ENCODE measurements at places on chromosomes 1 and 21. TPM values are rescaled to one million over a fixed set of nuclear protein-coding genes. Genes with fewer than 3 reads are reported as not detected.
A peak's percentile ranks its signal among the peaks of the same experiment; 100 is the strongest.

DNA sequence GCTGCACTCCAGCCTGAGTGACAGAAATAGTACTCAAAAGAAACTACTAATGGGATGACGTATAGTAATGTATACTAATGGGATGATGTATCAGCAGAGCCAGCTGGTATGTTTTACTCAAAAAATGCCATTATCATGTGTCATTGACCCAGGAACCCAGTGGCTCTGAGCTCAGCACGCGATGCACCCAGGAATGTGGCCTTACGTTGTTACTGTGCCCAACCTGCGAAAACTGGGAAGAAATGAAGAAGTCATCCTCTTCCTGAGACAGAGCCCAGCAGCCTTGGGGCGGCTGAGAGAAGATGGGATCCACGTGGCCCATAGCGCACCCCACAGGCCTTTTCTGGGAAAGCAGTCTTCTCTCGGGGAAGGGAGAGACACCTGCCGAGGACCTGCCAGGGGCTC lies 8.8 kb downstream of the UBE2J2 start:
- peaks cover 16% of the 10 kb centered on the region for H3K4me1 ChIP-seq
- H3K27ac ChIP-seq: no peak overlapping the region
- H3K27me3 ChIP-seq: peaks cover 4% of the 10 kb centered on the region
- peak; percentile 53 for DNase-seq
- H3K36me3 ChIP-seq: no peaks in the 10 kb centered on the region

- H3K4me1 ChIP-seq: peaks cover 8% of the 10 kb centered on the region
- peak within 1 kb of the TSS; percentile 6 for H3K27ac ChIP-seq
- H3K27me3 ChIP-seq: peaks cover 11% of the 10 kb centered on the region
- peak within 1 kb of the TSS; percentile 82 for H3K4me3 ChIP-seq
- H3K36me3 ChIP-seq: no peaks in the 10 kb centered on the region
- DNase-seq: peak; percentile 28
These were observed at the start of gene SHISA4 for GRCh38 chr1:201888282-201889089. SHISA4 (plus strand) TSS chr1:201888898; CDS start chr1:201888995, 97 bp downstream.

DNA sequence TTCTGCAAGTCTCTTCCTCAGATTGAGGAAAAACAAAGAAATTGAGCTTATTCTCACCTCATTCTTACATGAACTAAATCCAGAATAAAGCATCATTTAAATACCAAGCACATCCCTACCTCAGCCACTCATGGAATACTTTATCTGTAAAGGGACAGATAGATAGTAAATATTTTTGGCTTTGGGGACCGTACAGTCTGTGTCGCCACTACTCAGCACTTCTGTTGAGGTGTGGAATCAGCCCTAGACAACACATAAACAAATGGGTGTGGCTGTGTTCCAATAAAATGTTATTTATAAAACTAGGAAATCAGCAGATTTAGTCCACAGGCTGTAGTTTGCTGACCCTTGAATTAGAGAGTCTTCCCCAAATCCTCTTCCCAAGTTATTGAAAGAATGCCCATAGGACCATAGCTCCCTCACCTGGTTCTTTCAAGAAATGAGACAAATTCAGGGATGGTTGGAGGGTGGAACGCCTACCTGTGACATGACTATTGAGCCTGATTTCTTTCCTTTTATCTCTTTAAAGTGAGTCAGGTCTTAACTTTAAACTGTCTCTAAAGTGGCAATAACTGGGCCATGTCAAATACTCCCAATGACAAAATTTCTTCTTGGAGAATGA lies 878.5 kb downstream of the USP25 start:
- no peaks in the 10 kb centered on the region for H3K36me3 ChIP-seq
- no peak overlapping the region for H3K27ac ChIP-seq
- H3K4me1 ChIP-seq: no peaks in the 10 kb centered on the region

Gene PTGER3
- 0.29 TPM for total RNA-seq

DNA sequence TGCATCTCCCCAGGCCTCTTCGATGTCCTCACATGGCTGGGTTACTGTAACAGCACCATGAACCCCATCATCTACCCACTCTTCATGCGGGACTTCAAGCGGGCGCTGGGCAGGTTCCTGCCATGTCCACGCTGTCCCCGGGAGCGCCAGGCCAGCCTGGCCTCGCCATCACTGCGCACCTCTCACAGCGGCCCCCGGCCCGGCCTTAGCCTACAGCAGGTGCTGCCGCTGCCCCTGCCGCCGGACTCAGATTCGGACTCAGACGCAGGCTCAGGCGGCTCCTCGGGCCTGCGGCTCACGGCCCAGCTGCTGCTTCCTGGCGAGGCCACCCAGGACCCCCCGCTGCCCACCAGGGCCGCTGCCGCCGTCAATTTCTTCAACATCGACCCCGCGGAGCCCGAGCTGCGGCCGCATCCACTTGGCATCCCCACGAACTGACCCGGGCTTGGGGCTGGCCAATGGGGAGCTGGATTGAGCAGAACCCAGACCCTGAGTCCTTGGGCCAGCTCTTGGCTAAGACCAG lies 14.3 kb downstream of the HTR6 start:
- H3K4me3 ChIP-seq: no peak overlapping the region
- H3K4me1 ChIP-seq: no peaks in the 10 kb centered on the region
- no peak overlapping the region for H3K27ac ChIP-seq
- no peaks in the 10 kb centered on the region for H3K36me3 ChIP-seq
- no peak for DNase-seq
- peaks cover 2% of the 10 kb centered on the region for H3K27me3 ChIP-seq

GRCh38 chr21:28127175-28127785 lies 865.4 kb downstream of the LTN1 start:
- no peak overlapping the region for H3K27ac ChIP-seq
- no peaks in the 10 kb centered on the region for H3K4me1 ChIP-seq
- H3K27me3 ChIP-seq: no peaks in the 10 kb centered on the region
- H3K36me3 ChIP-seq: no peaks in the 10 kb centered on the region
- H3K4me3 ChIP-seq: no peak overlapping the region

- H3K4me1 ChIP-seq: peaks cover 21% of the 10 kb centered on the region
- DNase-seq: no peak
- H3K27ac ChIP-seq: no peak overlapping the region
- peaks cover 4% of the 10 kb centered on the region for H3K36me3 ChIP-seq
- peaks cover 42% of the 10 kb centered on the region for H3K27me3 ChIP-seq
These were observed 7.6 kb downstream of the BARHL2 start for GRCh38 chr1:90709535-90709934.

DNA sequence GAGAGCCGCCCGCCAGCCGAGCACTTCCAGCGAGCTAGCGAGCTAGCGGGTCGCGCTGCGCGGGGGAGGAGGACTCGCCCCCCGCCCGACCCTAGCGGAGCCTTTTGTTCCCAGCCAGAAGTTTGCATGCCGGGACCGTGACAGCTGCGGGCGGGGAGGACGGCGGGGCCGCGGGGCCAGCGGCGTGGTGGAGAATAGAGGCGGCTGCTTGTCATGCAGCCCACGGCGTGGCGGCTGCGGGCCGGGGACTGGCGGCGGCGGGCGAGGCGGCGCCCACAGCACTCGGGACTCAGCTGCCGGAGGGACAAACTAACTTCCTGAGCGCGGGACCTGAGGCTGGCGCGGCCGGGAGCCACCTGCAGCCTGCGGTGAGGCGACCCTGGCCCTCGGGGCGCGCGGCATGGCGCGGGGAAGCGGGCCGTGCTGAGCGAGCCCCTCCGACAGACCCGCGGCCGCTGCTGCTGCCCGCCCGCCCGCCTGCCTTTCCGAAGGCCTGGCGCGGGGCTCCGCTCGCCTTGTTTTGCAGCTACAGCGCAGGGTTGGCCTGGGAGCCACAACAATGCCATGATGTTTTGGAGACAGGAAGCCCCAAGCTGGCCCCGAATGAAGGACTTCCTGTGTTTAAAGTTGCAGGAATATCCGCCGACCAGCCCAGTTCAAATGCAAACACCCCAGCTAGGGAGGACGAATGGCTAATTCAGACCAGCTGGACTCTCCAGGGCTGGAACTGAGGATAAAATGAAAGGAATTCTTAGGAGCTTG lies 82.2 kb upstream of the BMP8A start:
- H3K4me1 ChIP-seq: peaks cover 37% of the 10 kb centered on the region
- H3K27ac ChIP-seq: peak overlapping the region; percentile 59
- DNase-seq: peak; percentile 59
- no peaks in the 10 kb centered on the region for H3K36me3 ChIP-seq

GRCh38 chr1:5658340-5659316 lies 333.6 kb downstream of the NPHP4 start:
- no peaks in the 10 kb centered on the region for H3K27me3 ChIP-seq
- no peak overlapping the region for H3K4me3 ChIP-seq
- H3K4me1 ChIP-seq: no peaks in the 10 kb centered on the region

Gene NDUFS2
- total RNA-seq: 112 TPM

Gene CYP4A22
- total RNA-seq: 0.17 TPM

- peaks cover 16% of the 10 kb centered on the region for H3K4me1 ChIP-seq
- no peaks in the 10 kb centered on the region for H3K36me3 ChIP-seq
- H3K4me3 ChIP-seq: peak overlapping the region; percentile 55
- peaks cover 2% of the 10 kb centered on the region for H3K27me3 ChIP-seq
These were observed 550 bp downstream of the ARHGEF16 start for GRCh38 chr1:3454811-3455618.

Gene DMRTA2
- total RNA-seq: 0.42 TPM

Gene PEF1
- total RNA-seq: 38.9 TPM

DNA sequence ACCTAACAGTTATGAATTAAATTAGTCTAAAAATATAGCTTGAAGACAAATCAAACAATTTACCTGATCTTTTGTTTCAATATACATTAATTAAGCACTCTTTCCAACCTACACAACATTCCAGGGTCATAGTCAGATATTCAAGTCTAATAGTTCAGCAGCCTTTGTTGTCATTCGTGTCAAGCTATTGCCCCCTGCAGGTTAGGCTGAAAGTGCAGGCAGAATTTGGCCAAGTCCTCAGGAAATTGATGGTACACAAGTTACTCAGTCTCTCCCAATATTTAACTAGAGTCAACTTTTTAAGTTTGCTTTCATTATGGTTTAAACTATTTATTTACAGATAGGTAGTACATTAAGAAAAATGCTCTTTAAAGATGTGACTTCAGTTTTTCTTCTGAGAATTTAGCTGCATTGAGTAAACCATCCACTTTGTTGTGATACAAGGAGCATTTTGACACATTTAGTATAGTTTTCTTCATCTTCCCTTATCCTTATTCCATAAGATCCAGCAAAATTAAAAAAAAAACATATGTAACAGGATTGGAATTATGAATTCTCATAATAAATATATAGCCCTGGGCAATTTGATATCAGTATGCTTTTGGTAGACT lies 130.3 kb upstream of the DPYD start:
- H3K27me3 ChIP-seq: peaks cover 23% of the 10 kb centered on the region
- H3K4me3 ChIP-seq: peak overlapping the region; percentile 58
- H3K36me3 ChIP-seq: peaks cover 12% of the 10 kb centered on the region
- H3K27ac ChIP-seq: peak overlapping the region; percentile 60
- H3K4me1 ChIP-seq: peaks cover 24% of the 10 kb centered on the region
- peak; percentile 85 for DNase-seq

Gene DRAXIN
- total RNA-seq: 111 TPM

GRCh38 chr1:29290414-29290985 lies 54.2 kb downstream of the PTPRU start:
- H3K36me3 ChIP-seq: no peaks in the 10 kb centered on the region
- no peak overlapping the region for H3K4me3 ChIP-seq
- no peaks in the 10 kb centered on the region for H3K4me1 ChIP-seq

Gene SLC6A17
- total RNA-seq: 6.4 TPM

DNA sequence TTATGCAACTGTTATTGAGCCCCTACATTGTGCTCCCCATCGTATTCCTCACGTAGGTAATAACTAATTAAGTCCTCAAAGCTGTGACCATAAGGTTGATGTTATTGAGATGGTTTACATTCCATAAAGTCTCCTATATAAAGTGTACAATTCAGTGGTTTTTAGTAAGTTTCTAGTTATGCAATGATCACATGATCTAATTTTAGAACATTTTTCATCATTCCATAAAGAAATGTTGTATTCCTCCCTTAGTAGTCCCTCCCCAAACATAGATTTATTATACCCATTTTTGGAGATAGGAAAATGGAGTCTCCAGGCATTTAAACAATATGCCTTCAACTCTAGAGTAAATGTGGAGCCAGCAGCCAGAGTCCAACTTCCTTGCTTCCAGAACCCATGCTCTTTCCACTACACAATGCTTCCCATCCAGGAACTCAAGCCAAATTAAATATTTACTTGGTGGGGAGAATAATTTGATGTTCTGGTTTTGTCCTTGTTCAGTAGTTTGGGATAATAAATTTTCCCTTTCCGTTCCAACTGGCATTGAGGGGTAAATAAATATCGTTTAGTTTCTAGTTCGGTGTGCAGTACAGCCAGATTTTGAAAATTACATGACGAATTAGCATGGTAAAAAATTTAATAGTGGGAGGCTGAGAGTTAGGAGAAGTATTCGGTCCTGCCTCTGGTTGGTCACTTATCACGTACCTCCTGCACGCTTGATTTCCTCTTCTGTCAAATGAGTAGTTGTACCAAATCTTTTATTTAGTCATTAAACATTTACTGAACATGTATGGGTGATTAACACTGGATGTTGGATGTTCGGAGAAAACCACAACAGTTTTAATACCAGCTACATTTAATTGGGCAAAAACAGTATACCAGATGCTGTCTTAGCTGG lies 66.3 kb downstream of the CACHD1 start:
- no peak overlapping the region for H3K27ac ChIP-seq
- H3K4me3 ChIP-seq: no peak overlapping the region
- no peak for DNase-seq
- no peaks in the 10 kb centered on the region for H3K36me3 ChIP-seq
- no peaks in the 10 kb centered on the region for H3K27me3 ChIP-seq

GRCh38 chr1:245200146-245200545 lies 45.4 kb downstream of the KIF26B start:
- H3K4me3 ChIP-seq: no peak overlapping the region
- peaks cover 25% of the 10 kb centered on the region for H3K4me1 ChIP-seq
- no peak overlapping the region for H3K27ac ChIP-seq
- H3K36me3 ChIP-seq: peaks cover 3% of the 10 kb centered on the region
- no peak for DNase-seq
- H3K27me3 ChIP-seq: peaks cover 2% of the 10 kb centered on the region

Gene OR2L13
- total RNA-seq: not detected

DNA sequence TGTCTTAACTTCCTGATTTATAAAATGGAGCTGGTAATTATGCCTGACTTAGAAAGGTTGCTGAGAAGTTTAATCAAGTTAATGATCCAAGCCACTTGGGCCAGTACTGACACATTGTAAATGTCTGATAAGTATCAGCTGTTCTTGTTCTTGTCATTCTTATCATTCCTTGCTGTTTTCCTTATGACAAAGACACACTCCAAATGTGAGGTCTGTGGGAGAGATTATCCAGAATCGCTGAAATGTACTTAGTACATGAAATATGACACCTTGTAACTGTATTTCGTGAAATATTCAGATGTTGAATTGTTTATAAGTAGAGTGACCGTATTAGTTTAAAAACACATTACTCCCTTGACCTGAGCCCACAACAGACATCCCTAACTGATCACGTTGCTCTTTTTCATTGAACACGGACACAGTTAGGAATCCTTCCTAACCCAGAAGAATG lies 6.1 kb downstream of the AADACL4 start:
- no peak overlapping the region for H3K4me3 ChIP-seq
- no peak for DNase-seq
- no peaks in the 10 kb centered on the region for H3K36me3 ChIP-seq
- H3K27ac ChIP-seq: no peak overlapping the region
- no peaks in the 10 kb centered on the region for H3K27me3 ChIP-seq

DNA sequence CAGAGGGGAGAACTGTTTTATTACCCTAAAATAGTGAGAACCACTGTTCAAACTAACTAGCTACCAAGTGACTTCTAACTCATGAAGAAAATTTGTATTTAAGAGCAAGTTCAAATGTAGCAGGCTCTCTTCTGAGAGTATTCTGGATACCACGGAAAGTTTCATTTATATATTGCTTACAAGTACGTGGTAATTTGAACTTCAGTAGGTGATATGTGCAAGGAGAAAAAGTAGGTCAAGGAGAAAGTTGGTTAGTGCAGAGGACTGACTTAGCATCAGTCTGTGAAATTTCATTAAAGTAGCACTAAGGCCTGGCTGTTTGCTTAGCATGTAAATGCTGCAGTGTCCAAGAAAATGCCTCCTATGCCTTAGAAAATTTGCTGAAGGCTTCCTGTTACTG lies 16.7 kb downstream of the SERPINC1 start:
- no peaks in the 10 kb centered on the region for H3K27me3 ChIP-seq
- DNase-seq: no peak
- no peaks in the 10 kb centered on the region for H3K4me1 ChIP-seq

Measured in glutamatergic neuron (in vitro differentiated cells).